ENCODE measurements at places on chromosomes 7 and 10. TPM values are rescaled to one million over a fixed set of nuclear protein-coding genes. Genes with fewer than 3 reads are reported as not detected.
A peak's percentile ranks its signal among the peaks of the same experiment; 100 is the strongest.

DNA sequence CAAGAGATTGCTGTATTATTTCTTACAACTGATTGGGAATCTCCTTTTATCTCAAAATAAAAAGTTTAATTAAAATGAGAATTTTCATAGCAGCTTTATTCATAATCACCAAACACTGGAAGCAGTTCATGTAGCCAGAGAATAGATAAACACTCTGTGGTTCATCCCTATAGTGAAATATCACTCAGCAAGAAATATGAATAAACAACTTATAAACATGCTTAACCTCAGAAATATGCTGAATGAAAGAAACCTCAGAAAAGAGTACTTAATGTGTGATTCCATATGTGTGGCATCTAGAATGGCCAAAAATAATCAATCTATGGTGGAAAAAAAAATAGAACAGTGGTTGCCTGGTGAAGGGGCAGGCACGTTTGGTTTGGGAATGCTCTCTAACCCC lies 33.3 kb downstream of the MYO1G start:
- no peak overlapping the region for H3K27ac ChIP-seq
- no peaks in the 10 kb centered on the region for H3K4me1 ChIP-seq
- H3K27me3 ChIP-seq, result peaks cover 17% of the 10 kb centered on the region

DNA sequence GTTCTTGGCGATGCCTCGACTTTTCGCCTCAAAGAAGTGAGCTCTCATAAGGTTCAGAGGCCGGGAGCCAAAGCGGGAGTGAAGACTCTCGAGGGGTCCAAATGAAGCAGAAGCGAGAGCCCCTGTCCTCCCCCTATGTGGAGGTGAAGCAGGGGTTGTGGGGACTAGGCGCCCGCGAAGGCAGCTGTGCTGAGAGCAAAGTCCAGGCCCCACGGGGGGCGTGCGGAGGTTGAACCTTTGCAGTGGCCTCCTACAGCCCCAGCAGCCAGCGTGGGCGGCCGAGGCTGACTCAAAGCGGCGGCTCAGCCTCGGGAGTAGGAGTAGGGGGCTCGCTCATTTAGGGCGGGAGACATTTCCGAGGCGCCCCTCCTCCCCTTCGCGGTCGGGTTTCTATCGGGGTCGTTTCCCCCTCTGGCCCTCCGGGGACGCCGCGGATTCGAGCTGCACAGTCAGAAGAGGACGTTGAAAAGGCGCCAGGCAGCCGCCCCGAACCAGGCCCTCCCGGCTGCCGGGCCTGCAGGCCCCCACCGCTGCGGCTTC lies 553 bp upstream of the ADD3 start:
- DNase-seq, result no peak
- H3K4me3 ChIP-seq, result peak overlapping the region; percentile 89
- peaks cover 49% of the 10 kb centered on the region for H3K4me1 ChIP-seq
- peaks cover 16% of the 10 kb centered on the region for H3K27me3 ChIP-seq
- H3K36me3 ChIP-seq, result no peaks in the 10 kb centered on the region
- H3K27ac ChIP-seq, result peak overlapping the region; percentile 74

The FBXW4 gene
- 46.0 TPM for total RNA-seq

The OR13A1 gene
- total RNA-seq, result 1.5 TPM

DNA sequence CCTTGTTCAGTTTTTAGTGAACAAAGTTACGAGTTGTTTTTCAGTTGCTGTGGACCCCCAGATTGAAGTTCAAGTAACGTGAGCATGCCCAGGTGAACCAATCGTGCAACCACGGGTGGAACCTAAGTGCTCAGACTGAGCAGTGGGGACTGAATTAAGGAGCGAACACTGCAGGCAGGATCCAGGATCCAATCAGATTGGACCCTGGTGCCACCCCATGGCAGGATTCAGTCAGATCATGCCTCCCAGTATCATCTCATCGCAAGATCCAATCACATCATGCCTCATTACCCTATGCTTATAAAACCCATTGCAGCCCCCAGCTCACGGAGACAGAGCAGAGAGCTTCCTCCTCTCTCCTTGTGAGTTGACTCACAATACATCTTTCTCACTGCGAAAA lies 80.9 kb downstream of the PFKFB3 start:
- H3K27ac ChIP-seq, result no peak overlapping the region
- H3K4me3 ChIP-seq, result no peak overlapping the region
- no peaks in the 10 kb centered on the region for H3K36me3 ChIP-seq
- no peaks in the 10 kb centered on the region for H3K27me3 ChIP-seq
- no peaks in the 10 kb centered on the region for H3K4me1 ChIP-seq
- no peak for DNase-seq

DNA sequence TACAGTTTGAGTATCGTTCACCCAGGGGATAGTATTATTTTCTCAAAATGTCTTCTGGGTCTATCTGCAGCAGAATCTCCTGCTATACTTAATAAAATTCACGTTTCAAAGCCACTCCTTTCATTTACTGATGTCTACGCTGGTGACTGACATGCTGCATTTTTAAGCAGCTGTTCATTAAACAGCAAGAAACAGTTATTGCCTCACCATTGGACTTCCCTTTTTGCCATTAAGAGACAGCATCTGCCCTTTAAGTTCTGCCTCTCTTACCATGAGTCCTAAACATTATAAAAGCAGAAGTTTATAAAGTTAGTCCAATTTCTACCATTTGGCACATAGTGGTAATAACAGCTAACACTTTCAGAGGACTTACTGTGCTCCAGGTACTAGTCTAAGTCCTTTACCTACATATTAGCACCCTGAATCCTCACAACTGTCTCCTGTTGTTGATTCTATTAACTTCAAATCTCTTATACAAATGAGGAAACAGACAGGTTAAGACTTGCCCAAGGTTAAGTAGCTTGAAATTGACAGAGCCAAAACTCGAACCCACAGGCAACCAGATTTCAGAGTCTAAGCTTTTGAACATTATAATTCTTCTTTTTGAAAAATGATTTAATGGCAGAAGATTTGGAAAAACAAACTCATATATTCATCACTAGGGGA lies 169.5 kb downstream of the SNX13 start:
- no peaks in the 10 kb centered on the region for H3K27me3 ChIP-seq
- peaks cover 20% of the 10 kb centered on the region for H3K4me1 ChIP-seq
- no peaks in the 10 kb centered on the region for H3K36me3 ChIP-seq
- DNase-seq, result no peak
- H3K27ac ChIP-seq, result no peak overlapping the region

The DCLRE1C gene
- 5.3 TPM for total RNA-seq

The EPHB6 gene
- total RNA-seq, result 4.8 TPM

DNA sequence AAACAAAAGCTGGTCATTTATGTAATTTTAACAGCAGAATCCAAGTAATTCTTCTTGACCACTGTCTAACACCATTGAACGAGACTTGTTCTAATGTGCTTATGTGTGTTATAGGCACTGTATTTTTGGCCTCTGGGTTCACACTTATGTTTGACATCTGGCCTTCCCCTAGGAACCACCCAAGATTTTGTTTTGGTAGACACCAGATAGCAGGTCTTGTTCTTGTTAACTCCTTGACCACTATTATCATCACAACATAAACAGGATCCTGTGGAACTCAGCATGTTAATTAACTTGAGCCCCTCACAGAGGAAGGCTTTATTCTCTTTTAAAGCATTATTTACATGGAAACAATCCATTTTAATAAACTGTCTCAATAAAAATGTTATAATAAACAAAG lies 167.7 kb downstream of the SEMA3D start:
- peaks cover 20% of the 10 kb centered on the region for H3K4me1 ChIP-seq
- no peaks in the 10 kb centered on the region for H3K27me3 ChIP-seq
- H3K36me3 ChIP-seq, result no peaks in the 10 kb centered on the region
- H3K4me3 ChIP-seq, result no peak overlapping the region

The BTBD16 gene
- total RNA-seq, result not detected

The ATRNL1 gene
- total RNA-seq, result 6.9 TPM

GRCh38 chr10:133455611-133456031 lies 1.9 kb downstream of the SCART1 start:
- H3K36me3 ChIP-seq, result no peaks in the 10 kb centered on the region
- H3K27ac ChIP-seq, result no peak overlapping the region
- DNase-seq, result no peak
- no peaks in the 10 kb centered on the region for H3K4me1 ChIP-seq
- H3K27me3 ChIP-seq, result no peaks in the 10 kb centered on the region

DNA sequence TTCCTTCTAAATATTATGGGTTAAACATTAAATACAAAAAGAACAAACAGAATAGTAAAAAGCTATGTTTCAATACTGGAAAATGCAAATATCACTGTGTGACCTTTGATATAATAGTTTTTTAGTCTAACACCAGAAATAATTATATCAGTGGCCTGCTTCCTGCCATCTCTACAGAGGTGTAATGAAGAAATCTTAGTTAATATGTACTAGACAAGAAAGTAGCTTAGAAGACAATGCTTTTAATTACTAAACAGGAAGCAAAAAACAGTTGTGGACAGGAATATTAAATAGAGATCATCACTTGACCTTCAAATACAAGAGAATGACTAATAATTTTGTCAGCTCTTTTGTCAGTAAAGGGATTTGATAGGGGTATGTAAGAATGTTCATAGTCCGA lies 47.4 kb upstream of the LRRN3 start:
- no peaks in the 10 kb centered on the region for H3K27me3 ChIP-seq
- no peak overlapping the region for H3K27ac ChIP-seq
- DNase-seq, result no peak
- H3K4me3 ChIP-seq, result no peak overlapping the region

DNA sequence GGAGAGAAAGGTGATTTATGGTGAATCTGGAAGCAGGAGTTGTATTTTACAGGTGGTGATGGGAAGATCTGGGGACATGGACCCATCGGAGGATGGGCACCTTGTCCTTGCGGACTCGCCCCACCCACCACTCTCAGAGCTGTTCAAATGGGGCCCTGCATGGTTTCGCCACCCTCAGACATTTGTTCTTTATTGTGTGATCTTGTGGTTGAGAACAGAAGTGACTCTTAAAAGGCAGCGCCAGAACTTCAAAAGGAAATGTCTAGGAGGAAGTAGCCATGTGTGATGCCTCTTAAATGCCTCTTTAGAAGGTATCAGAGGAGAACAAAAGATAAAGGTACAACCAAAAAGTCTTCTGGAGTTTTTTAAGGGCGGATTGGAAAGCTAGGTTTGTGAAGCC lies 205.7 kb downstream of the KIAA1217 start:
- H3K27ac ChIP-seq, result no peak overlapping the region
- H3K4me1 ChIP-seq, result peaks cover 17% of the 10 kb centered on the region
- no peaks in the 10 kb centered on the region for H3K36me3 ChIP-seq

GRCh38 chr7:88200261-88200660 lies 19.6 kb downstream of the SRI start:
- no peaks in the 10 kb centered on the region for H3K27me3 ChIP-seq
- H3K27ac ChIP-seq, result peak overlapping the region; percentile 49

- no peaks in the 10 kb centered on the region for H3K36me3 ChIP-seq
- H3K4me3 ChIP-seq, result peak overlapping the region; percentile 17
- H3K27me3 ChIP-seq, result peaks cover 38% of the 10 kb centered on the region
- no peak overlapping the region for H3K27ac ChIP-seq
Measured at GRCh38 chr10:79562135-79562756, 2.0 kb upstream of the SFTPA2 start.

- no peak overlapping the region for H3K4me3 ChIP-seq
- no peaks in the 10 kb centered on the region for H3K36me3 ChIP-seq
- no peaks in the 10 kb centered on the region for H3K27me3 ChIP-seq
- H3K4me1 ChIP-seq, result peaks cover 13% of the 10 kb centered on the region
- no peak overlapping the region for H3K27ac ChIP-seq
Measured at GRCh38 chr10:94038024-94038423, 44.3 kb downstream of the PLCE1 start.

All from neural progenitor cell (in vitro differentiated cells).